Nephron progenitor cell (in vitro differentiated cells): ENCODE measurements at places on chromosomes 5 and 9.

DNA sequence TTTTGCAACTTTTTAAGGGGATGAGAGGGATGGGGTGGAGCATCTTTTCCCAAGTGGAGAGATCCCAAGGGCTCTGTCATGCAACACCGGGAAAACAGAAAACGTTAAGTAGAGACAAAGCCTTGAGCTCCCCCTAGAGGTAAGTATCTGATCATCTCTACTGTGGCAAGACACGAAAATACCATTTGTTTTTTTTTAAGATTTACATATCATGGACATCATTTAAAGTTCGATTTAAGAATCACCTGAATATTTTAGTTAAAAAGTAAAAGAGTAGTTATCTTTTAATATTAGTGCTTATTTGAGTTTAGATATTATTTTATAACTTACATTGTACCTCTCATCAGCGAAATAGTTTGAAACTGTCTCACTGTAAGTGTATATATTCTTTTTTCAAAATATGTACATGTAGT, 200.4 kb downstream of the LRRC70 start:
- peak; percentile 36 for DNase-seq

- peak; percentile 41 for DNase-seq
Measured at GRCh38 chr9:132590318-132591182, 8.1 kb downstream of the BARHL1 start.

DNA sequence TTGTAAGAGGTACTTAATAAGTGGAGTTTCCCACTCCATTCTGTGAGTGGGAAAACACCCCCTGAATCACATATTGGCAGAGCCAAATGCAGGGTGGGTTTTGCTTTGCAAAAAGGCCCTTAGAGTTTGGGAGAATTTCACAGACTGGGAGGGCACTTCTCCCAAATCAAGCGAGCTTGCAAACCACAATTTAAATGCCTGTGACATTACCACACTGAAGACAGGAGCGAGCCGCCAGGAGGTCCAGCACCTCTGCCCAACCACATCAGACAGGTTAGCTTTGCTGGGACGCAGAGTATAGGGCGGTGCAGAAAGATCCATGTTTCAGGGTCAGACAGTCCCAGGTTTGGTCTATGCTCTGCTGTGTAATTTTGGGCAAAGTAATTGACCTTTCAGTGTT, 2.3 kb downstream of the ALAD start:
- no peak for DNase-seq

DNA sequence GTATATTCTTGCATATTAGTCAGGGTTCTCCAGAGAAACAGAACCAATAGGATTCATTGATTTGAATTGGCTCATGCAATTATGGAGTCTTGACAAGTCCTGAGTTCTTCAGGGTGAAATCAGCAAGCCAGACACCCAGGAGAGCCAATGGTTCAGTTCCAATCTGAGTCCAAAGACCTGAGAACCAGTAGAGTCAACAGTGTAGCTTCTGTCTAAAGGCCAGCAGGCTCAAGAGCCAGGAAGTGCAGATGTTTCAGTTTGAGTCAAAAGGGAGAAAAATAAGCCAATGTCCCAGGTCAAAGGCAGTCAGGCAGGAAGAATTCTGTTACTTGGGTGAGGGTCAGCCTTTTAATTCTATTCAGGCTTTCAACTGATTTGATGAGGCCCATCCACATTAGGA, 37.8 kb upstream of the ANKRD34B start:
- no peak for DNase-seq

DNA sequence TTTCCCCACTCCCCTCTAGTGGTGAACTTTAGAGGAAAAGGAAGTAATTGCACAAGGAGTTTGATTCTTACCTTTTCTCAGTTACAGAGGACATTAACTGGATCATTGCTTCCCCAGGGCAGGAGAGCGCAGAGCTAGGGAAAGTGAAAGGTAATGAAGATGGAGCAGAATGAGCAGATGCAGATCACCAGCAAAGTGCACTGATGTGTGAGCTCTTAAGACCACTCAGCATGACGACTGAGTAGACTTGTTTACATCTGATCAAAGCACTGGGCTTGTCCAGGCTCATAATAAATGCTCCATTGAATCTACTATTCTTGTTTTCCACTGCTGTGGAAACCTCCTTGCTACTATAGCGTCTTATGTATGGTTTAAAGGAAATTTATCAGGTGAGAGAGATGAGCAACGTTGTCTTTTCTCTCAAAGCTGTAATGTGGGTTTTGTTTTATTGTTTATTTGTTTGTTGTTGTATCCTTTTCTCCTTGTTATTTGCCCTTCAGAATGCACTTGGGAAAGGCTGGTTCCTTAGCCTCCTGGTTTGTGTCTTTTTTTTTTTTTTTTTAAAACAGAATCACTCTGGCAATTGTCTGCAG, 25.3 kb downstream of the SLC22A5 start:
- DNase-seq: peak; percentile 24

GRCh38 chr5:136729901-136730355, 364.6 kb upstream of the TRPC7 start:
- DNase-seq: no peak

DNA sequence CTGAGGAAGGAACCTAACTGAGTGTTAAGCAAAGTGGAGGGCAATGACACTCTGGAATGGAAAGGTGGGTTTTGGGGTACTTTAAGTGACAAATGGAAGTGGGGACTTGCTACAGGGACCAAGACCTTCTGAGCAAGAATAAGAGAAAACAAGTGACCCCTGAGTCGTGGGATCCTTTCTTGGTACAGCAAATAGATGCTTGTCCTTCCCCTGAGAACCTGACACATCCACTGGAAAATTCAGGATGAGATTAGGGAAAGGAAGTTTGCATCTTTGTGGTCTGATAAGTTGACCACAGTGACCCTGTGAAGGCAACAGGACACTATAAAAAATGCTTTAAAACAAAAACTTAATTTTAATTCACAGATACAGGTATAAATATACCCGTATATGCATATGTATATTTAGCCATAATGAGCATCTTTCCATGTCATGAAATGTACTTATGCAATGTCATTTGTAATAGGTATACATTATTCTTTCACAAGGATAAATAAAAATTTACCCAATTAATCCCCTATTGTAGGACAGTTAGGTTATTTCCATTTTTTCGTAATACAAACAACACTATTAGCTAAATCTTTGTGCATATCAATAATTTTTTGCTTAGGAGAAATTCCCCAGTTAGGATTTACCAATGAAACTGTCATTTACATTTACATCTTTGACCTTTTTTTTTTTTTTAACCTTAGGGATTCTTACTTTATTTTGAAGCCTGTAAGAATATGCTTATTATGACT, 2.0 kb upstream of the IRF1 start:
- DNase-seq: no peak

DNA sequence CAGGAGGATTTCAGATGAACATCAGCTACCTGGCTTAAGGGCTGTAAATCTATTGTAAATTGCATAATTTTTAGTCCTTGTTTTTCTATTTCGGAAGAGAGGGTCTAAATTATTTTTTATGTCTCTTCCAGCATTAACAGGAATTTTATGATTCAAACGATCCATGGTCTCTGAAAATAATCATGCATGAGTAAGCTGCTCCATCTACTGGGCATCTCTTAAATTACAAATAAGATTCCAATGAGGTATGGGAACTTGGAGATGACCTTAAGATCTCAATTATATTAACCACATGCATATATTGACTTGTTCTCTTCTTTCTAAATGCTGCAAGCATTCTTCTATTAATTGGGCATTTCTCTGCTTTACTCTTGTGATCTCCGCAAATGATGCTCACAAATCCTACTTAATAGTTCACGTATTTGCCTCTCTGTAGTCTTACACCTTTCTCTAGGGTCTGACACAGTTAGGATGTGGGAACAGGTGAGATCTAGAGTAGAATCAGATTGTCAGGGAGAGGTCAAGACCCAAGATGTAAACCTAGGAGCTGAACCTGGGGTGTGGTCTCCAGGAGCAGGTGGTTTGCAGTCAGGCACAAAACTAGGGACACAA, 86.9 kb downstream of the NUDT12 start:
- DNase-seq: peak; percentile 5

DNA sequence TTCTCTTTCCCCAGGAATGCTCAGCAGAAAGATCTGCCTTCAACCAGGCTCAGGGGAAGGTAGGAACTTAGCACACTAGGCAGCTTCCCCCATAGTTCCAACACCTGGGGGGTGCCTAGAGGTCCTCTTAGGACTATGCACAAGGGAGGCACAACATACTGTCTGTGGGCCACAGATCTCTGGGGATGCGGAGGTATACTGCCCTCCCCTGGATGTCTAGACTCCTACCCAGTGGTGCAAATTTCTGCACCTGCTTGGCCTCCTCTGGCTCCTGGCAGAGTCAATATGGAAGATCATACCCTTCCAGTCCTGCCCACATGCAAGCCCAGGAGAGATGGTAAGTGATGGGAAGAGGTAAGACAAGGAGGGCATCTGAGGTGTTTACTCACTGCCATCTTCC, 247.5 kb upstream of the DAPK1 start:
- no peak for DNase-seq

DNA sequence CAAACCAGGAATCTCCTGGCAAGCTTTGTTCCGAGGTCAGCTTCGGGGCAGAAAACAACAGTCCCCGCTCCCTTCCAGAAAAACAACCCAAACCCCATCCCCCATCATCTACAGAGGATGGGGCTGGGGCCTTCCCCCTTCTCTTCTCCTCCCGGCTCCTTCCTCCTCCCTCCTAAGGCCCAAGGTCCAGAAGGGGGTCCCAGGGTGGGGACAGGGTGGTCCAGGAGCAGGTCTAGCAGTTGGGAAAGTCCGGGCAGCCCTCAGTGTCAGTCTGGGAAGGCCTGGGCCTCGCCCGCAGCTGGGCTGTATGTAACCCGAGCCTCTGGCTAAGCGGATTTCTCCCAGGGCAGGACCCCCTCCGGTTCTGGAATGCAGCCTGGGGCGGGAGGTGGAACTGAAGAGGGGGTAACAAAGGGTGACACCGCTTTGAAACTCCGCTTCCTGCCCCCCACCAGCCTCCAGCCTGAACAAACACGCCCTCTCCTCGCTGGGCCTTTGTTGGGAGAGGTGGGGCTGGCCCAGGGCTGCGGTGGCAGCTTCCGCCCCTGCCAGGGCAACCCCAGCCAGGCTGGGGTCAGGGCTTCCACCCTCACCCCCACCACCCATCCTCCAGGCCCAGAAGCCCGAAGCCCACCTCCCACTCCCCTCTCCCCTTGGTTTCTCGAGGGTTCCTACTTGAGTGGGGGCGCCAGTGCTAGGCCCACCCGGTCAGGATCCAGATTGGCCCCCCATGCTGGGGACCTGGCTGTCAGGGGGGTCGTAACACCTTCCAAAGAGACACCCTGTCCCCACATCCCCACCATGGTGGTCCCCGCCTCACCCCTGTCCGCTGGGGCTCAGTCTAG, 63.5 kb downstream of the C9orf50 start:
- peak; percentile 78 for DNase-seq

DNA sequence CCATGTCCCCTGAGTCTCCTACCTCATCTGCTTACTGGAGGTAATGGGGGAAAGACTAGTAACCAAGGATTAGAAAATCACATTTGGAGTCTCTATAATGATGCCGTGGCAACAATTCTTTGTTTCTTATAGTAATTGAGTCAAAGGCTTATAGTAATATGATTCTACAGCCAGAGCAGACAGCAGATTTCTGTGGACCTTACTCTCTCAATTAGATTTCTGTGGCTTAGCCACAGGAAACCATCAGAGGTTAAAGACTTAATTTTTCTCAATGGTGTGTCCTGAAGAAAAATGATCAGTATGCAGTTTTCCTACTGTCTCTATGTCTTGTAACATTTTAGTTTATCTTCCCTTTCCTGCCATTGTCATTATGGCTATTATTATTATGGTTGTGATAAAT, 59.3 kb upstream of the CD180 start:
- no peak for DNase-seq

DNA sequence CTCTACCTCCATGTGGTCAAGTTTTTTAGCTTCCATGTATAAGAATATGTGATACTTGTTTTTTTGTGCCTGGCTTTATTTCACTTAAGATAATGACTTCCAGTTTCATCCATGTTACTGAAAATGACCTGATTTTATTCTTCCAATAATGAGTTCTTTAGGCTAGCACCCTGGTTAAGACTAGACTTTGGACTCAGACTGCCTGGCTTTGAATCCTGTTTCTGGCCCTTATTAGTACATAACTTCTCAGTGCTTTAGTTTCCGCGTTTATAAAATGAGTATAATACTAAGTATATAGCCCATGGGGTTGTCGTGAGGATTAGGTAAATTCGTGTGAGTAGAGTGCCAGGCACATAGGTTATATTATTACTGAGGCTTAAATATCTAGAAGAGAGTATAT, 18.5 kb downstream of the KIAA1958 start:
- no peak for DNase-seq

DNA sequence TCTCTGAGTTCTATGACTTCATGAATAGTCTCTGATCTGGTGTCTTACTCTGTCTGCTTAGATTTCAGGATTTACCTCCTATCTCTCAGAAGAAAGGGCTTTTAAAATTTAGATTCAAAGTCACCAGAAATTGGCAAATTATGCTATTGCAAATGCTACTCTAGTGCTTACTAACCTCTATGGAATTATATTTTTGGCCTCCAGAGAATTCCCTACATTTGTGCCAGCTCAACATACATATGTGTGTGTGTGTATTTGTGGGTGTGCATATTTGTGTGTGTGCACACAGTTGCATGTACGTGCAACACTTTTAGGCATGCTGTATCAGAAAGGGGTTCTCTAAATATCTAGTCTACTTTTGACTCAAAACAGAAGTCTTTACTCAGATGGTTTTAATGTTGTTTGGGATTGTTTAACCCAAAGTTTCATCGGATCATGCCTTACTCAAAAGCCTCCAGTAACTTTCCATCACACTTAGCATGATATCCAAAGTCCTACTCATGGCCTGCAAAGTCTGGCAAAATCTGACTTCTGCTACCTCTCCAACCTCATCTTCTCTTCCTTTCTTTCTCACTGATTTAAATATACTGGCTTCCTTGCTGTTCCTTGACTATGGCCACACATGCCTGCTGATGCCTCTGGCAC, 147.6 kb upstream of the NR3C1 start:
- DNase-seq: no peak

- no peak for DNase-seq
Measured at GRCh38 chr9:127128341-127129072, 6.1 kb upstream of the ANGPTL2 start.

DNA sequence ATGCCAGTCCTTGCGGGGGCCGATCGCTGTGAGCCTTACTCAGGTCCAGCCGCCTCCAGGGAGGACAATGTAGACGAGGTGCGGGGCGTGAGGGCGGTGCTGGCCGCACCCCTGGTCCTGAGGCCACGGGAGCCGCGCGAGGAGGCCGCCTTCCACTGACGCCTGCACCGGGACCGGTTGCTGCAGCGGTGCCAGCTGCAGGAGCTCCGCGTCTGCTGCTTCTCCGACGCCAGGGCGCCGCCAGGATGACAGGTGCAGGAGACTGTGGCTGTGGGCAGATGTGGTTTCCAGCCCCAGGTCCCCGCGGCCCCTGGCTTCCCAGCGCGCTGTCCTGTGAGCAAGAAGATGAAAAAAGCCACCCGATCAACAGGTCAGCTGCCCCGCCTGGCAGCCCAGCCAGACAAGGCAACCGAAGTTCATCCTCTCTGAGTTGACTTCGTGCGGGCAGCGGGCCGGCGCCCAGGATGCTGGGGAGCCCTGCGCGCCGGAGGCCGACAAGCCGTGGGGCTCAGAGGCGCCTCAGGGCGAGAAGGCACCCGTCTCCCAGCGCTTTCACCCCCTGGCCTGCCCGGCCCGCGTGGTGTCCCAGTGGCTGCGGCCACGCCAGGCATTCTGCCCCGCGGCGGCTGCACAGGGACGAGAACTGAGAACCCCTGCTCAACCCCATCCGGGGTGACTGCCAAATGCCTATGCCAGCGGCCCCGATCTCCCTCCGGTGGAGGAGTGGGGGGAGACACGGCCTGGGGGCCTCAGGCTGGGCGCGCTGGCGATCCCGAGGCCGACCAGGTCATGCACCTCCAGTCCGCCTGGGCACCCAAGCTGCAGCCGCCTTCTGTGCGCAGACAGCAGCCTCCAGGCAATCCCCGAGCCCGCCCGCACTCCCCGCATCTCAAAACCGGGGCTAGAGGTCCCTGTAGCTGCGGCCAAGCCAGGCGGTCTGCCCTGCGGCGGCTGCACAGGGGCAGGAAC, 43.4 kb upstream of the BICD2 start:
- peak; percentile 38 for DNase-seq
